ENCODE measurements at places on chromosomes 1 and 21.

DNA sequence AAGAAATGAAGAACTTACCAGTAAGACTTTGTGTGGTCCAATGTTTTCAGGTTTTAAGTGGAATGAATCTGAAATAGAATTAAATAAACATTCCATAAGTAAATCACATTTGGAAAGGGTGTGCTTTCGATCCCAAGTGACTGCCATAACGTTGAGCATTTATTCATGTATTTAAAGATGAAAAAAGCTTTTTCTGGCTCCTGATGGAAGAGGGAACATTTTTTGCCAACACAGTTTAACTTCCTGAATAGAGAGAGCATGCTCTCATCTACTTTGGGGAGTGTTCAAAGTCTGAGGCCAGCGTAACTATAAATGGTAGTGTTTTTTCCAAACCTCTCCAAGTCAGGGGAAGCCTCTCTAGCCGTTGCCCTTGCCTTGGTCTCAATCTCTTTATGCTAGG is 55.8 kb downstream of the GNG12 start:
- no peak for DNase-seq

DNA sequence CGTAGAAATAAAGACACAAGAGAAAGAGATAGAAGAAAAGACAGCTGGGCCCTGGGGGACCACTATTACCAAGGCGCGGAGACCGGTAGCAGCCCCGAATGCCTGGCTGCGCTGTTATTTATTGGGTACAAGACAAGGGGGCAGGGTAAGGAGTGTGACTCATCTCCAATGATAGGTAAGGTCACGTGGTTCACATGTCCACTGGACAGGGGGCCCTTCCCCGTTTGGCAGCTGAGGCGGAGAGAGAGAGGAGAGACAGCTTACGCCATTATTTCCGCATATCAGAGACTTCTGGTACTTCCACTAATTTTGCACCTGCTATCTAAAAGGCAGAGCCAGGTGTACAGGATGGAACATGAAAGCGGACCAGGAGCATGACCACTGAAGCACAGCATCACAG is 4.1 kb upstream of the TPRG1L start:
- DNase-seq, result no peak

DNA sequence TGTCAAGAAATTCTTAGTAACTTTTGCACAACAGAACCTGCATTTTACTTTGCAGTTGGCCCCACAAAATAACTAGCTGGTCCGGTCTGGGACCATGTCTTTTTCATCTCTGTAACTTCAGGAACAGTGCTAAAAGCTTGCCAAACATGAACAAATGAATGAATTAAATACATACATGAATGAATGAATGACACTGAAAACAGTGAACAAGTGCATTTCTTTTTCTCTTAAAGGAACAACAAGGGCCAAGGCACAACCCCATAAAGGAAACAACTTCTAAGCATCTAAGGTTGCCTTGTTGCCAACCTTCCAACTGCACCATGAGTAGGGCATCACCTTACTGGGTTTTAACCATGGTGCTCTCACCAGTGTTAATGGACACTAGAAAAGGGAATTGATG is 534.4 kb upstream of the PKN2 start:
- DNase-seq, result no peak

DNA sequence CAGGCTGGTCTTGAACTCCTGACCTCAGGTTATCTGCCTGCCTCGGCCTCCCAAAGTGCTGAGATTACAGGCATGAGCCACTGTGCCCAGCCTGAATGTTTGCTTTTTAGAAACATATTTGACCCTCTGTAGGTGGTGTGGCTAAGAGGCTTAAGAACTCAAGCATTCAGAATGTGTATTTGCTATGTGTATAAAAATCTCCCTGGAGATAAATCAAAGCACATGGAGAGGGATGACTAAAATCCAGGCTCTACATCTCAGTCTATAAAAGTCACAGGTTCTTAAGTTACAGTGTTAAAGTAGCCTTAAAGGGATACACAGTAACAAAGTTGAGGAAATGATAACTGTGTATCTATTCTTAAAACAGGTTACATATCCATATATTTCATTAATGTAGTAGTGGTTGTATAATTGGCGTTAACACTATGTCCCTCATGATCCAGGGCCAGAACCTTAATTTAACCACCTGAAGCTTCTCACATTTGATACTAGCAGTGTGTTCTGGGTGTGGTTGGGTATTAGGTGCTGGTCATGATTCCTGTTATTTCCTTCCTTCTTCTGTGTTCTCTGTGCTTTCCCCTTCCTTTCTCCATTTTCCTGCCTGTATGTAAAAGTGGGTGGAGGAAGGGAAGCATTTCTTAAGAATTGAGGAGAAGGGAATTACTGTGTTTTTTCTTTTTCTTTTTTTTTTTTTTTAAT is 16.2 kb downstream of the GIPC2 start:
- DNase-seq, result no peak

GRCh38 chr21:19013916-19014315 is 610.3 kb upstream of the TMPRSS15 start:
- DNase-seq, result no peak

- DNase-seq, result peak; percentile 57
Measured at GRCh38 chr1:225882694-225883615, 775 bp upstream of the TMEM63A start.

- no peak for DNase-seq
Measured at GRCh38 chr1:70220015-70220414, 1.2 kb upstream of the SRSF11 start.

- no peak for DNase-seq
Measured at GRCh38 chr1:61568460-61569302, 156.3 kb downstream of the TM2D1 start.

DNA sequence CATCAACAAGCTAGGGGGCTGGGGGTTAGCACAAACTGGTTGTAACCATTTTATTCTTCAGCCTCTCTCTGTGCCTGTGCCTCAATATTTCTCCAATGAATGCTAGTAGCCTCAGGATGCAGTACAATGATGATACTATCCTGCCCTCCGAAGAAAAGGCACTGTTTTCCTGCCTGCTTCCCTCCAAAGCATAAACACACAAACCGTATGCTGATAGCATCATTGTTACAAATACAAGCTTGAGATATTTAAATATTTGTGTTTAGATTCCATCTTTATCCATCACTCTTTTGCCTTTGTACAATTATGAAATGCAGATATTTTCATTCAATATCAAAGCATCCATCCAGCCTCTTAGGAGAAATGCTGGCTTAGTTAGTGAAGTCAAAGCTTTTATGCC is 404.8 kb downstream of the DUSP10 start:
- DNase-seq, result no peak

DNA sequence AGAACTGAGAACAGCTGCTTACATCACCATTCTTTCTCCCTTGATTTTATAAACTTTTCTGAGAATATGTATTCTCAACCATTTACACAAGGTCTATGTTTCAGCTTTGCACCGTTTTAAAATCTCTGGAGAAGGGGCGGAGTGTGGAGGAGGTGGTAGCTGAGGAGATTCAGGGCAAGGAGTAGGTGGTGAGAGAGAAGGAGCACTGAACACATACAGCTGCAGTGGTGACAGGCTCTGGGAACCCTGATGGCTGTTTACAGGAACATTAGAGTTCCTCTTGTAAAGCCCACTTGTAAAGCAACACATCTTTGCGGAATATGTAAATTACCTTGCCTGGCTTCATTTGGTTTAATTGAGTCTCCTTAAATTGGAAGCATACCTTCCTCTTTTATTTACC is 89.7 kb downstream of the SMYD2 start:
- DNase-seq, result no peak

DNA sequence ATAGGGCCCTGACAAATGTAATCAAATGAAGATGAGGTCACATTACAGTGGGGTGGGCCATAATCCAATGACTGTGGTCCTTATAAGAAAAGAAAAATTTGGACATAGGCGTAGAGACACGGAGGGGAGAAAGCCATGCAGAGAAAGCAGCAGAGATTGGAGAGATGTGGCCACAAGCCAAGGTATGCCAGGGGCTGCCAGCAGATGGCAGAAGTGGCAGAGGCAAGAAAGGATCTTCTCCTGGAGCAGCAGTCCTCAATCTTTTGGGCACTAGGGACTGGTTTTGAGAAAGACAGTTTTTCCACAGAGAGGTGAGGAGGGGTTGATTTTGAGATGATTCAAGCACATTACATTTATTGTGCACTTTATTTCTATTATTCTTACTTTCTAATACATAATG is 355.1 kb downstream of the NPHP4 start:
- peak; percentile 36 for DNase-seq

DNA sequence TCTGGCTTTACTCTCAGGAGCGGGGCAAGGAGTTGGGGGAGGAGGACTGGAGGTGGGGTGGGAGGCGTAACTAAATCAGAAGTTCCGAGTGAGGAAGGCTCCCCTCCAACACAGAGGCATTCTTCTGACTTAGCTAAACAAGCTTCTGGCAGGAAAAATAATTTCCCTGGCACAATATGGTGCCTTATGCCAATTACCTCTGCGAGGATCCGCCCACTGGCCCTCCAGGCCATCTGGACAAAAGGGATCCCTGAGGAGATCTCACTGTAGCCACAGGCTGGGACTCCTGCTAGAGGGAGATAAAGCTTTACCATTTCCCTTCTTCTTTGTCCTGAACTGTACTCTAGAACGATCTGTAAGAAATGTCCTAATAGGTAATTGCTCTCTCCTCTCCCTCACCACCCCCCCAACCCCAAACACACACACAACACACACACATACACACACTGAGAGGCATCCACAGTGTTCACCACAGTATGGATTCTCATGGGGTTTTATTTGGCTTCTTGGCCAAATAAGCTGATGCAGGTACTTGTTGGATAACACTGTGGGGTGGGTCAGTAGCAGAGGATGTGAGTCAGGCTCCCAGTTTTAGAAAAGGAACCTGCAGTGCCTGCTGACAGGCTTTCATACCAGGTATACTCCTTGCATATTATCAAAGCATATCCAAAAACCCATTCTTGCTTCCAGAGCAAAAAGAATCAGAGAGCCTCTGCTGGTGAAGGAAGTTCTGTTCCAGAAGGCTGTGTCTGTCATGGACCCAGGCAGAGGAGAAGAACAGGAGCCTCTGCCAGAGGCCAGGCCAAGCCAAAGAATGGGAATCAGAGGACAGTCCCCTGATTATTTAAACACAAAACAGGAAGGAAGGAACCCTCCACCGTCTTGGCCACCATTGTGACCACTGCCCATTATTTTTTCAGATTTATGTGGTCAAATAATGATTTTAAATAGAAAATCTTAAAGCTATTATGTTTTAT is 169.1 kb downstream of the C1orf21 start:
- no peak for DNase-seq

DNA sequence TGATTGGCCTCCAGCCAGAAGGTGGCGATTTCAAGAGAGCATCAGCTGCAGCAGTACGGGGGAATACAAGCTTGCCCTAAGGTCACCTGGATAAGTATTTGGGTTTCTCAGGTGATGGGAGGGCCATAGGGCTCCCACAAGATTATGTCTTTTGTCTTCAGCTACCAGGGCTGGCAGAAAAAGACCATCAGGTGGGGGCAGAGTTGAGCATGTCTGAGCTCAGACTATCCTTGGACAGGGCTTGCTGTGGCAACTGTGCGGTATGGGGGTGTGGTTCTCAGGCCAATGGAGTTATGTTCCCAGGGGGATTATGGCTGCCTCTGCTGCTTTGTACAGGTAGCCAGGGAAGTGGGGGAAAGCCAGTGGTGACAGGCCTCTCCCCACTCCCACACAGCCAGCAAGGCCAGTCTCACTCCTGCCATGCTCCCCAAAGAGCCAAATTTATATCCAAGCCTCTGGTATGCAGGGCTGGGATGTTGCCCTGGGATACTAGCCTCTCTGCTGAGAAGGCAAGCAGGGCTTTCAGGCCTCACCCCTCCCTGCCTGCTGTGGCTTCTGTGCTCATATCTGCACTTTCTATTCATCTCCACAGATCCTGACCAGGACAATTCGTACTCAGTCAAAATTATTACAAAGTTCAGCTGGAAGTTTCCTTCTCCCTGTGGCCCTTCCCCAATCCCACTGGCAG is 26.6 kb upstream of the CD84 start:
- no peak for DNase-seq
